GM23248 (cell line): ENCODE measurements at places on chromosomes 12 and 14. TPM values are rescaled to one million over a fixed set of nuclear protein-coding genes. Genes with fewer than 3 reads are reported as not detected.

FAM186B gene
- 0.14 and 0.38 TPM in 2 replicates for polyA plus RNA-seq

TAS2R46 gene
- not detected in 2 replicates for polyA plus RNA-seq

GLT1D1 gene
- not detected in 2 replicates for polyA plus RNA-seq

DNA sequence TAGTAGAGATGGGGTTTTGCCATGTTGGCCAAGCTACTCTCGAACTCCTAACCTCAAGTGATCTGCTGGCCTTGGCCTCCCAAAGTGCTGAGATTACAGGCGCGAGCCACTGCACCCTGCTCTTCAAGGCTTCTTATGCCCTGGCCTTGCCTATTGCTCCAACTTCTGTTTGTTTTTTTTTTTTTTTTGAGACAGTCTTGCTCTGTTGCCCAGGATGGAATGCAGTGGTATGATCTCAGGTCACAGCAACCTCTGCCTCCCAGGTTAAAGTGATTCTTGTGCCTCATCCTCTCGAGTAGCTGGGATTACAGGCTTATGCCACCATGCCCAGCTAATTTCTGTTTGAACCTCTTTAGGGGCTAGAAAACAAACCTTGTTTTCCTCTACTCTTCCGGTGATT lies 6.0 kb upstream of the ABCD4 start:
- DNase-seq = no peak

GRCh38 chr14:52086711-52087110 lies 17.9 kb upstream of the NID2 start:
- no peak for DNase-seq

DNA sequence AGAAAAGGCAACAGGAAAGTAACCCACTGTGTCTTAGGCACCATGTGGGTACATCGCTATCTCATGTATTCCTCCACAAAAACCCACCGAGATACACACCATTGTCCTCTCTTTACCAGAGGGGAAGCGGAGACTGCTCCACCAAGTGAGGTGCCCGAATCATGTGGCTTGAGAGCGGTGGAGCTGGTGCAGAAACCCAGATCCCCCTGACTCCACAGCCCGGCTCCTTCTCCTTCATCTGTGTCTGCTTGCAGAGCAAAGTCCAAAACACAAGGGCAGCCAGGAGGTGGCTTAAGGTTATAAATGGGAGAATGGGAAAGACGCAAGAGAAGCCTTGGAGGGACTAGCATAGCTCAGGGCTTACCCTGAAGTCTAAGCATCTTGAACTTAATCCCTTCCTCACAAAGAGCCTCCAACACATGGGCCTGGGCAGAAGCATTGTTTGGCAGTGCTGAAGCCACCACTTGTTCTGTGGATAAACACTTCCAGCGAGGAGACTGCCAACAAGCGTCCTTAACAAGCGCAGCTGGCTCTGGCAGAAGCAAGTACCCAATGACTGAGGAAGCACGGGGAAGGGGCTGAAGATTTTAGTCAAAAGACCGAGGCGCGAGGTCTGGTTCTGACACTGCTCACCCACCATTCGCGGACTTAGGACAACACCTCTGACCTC lies 83.0 kb downstream of the TTC7B start:
- no peak for DNase-seq

GRCh38 chr12:52182384-52182783 lies 9.4 kb downstream of the KRT80 start:
- no peak for DNase-seq

DNA sequence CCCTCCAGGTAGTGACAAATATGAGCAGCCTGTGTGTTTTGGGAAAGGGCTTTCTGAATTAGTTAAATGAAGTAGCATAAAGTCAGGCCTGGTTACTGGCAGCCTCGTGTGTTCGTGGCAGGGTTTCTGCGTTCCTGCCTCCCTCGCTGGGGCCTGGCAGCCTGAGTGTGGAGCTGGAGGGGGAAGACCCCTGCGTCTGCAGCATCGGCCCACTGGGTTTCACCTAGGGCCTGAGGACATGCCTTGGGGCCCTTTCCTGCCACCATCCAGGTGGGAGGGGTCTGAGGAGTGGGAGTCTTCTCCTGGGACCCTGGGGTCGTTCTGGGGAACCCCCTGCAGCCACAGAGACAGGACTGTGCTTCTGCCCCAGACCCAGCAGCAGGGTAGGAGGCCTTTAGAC lies 20.4 kb upstream of the AMN start:
- DNase-seq = no peak

DNA sequence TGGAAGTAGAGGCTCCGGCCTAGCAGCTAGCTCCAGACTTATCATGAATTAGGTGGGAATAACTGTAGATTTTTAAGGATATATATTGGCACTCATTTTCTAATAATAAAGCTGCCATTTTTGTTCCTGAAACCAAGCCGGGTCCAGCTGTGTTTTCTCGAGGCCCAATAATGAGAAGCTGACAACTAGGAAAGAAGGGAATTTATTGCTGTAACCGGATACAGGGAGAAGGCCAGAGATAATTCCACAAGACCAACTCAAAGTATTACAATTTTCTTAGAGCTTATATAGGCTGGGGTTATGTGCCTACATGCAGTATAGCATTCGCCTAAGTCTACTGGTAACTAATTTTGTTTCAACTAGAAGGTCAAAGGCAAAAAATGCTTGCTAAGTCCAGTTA lies 122.3 kb upstream of the FBXO33 start:
- DNase-seq = no peak

GRCh38 chr12:6819106-6820030 lies 2.3 kb upstream of the GPR162 start:
- DNase-seq = no peak

- no peak for DNase-seq
Measured at GRCh38 chr12:62977883-62978282, 42.9 kb upstream of the PPM1H start.

GRCh38 chr12:111283521-111283920 lies 85.4 kb downstream of the PHETA1 start:
- no peak for DNase-seq

GRCh38 chr14:43894534-43894933 lies 612.5 kb downstream of the FSCB start:
- peak; percentile 38 for DNase-seq
